ENCODE measurements at places on chromosomes 5 and 9.
A peak's percentile ranks its signal among the peaks of the same experiment; 100 is the strongest.

- no peak for DNase-seq
Observed at GRCh38 chr5:80884086-80884813, 75.9 kb upstream of the RASGRF2 start.

- no peak for DNase-seq
Observed at GRCh38 chr9:78011049-78011448, 20.6 kb downstream of the GNAQ start.

- DNase-seq, result peak; percentile 63
Observed at GRCh38 chr9:107557236-107557990, 67.8 kb upstream of the KLF4 start.

- DNase-seq, result no peak
Observed at GRCh38 chr5:139787257-139787567, 8.4 kb upstream of the PSD2 start.

- peak; percentile 59 for DNase-seq
Observed at GRCh38 chr5:153135411-153135810, 355.1 kb upstream of the GRIA1 start.

DNA sequence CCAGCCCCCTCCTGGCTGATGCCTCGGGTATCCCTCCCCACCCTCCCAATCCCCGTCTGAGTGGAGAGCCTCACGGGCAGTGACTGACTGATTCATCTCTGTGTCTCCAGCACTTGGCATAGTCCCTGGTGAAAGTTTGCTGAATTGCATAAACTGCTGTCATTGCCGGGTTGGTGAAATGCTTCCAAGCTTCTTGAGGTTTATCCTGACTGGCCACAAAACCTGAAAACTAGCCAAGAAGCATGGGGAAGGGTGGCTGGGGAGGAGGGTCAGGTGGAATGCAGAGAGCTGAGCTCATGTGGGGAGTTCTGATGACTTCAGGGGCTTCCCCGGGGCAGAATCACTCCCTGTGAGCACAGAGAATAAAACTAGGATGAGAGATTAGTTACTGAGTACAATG, 56.9 kb upstream of the GGTA1 start:
- peak; percentile 98 for DNase-seq

GRCh38 chr5:132666310-132667123, 7.3 kb upstream of the IL4 start:
- DNase-seq, result no peak

GRCh38 chr9:7165331-7165975, 407.7 kb downstream of the KDM4C start:
- no peak for DNase-seq

DNA sequence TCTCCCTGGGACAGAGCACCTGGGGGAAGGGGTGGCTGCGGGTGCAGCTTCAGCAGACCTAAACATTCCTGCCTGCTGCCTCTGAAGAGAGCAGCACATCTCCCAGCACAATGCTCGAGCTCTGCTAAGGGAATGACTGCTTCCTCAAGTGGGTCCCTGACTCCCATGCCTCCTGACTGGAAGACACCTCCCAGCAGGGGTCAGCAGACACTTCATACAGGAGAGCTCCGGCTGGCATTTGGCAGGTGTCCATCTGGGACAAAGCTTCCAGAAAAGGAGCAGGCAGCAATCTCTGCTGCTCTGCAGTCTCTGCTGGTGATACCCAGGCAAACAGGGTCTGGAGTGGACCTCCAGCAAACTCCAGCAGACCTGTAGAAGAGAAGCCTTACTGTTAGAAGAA, 77.2 kb downstream of the SLCO6A1 start:
- peak; percentile 3 for DNase-seq

DNA sequence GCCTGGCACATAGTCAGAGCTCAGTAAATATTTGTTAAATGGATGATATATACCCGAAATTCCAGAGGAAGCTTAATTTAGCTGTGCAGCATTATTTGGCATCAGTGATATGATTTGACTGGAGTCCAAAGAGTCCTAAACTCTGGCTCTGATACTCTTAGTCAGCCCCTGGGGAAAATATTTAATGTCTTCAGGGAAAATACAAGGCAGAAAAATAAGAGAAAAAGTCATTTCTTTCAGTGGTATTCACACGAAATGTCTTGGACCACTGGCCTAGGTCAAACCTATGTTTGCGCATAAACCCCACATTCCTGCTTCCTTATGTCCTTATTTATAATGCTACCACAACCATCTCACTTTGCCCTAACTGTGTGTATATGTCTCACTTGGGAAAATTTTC, 23.8 kb downstream of the GLRA1 start:
- no peak for DNase-seq

DNA sequence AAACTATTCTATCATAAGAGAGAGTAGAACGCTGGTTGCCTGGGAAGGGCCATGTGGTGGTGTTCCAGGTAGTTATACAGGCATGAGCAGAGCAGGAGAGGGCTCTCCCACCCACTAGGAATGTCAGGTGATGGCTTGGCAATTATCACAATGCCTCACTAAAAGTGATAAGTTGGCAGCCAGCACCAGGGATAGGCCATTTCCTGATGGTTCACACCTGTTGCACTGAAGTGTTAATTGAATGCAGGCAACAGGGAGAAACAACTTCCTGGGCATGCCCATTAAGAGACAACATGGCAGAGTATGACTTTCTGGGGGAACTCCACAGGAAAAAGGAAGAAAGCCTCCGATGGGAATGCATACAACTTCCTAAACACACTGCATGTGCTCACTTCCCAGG, 593.2 kb downstream of the ELAVL2 start:
- DNase-seq, result no peak

GRCh38 chr9:18489861-18490260, 15.9 kb downstream of the ADAMTSL1 start:
- DNase-seq, result peak; percentile 42

GRCh38 chr5:13591621-13592020, 352.9 kb downstream of the DNAH5 start:
- peak; percentile 98 for DNase-seq

GRCh38 chr9:114445616-114446015, 57.8 kb upstream of the AKNA start:
- DNase-seq, result no peak

GRCh38 chr9:38020151-38021076, 48.6 kb downstream of the SHB start:
- DNase-seq, result no peak

- no peak for DNase-seq
Observed at GRCh38 chr5:33268374-33268773, 172.4 kb upstream of the TARS1 start.

- DNase-seq, result no peak
Observed at GRCh38 chr5:111929261-111929660, 172.3 kb upstream of the NREP start.

- no peak for DNase-seq
Observed at GRCh38 chr5:179368806-179369529, 23.7 kb upstream of the ADAMTS2 start.

- no peak for DNase-seq
Observed at GRCh38 chr5:1867815-1868143, 14.9 kb downstream of the IRX4 start.

- no peak for DNase-seq
Observed at GRCh38 chr5:89534331-89534730, 651.3 kb upstream of the MEF2C start.

DNA sequence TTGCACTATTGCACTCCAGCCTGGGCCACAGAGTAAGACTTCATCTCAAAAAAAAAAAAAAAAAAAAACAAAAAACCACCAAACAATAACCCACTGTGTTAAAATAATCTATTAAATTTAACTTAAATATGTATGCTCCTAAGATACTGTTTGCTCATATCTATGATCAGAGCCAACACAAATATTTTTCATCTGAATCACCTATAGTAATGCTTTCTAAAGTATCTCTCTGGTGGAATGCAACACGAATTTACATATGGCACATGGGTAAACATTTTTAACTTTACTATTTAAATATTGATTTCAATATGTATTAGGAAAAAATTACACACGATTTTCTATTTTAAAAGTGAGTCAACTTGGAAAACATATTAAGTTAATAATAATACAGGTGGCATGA, 196.4 kb downstream of the RFX3 start:
- no peak for DNase-seq

DNA sequence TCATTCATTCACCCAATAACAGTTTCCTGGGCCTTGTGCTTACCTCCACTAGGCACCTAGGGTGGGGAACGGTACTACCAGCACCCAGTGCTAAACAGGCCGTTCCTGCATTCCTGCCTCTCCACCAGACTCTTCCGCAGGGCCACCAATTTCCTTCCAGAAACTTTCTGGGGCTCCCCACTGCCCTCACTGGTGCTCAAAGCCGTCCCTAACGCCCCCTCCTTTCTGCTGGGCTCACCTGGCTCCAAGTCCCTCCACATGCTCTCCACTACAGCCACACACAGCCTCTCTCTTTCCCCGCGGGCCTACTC, 1.4 kb downstream of the PHF19 start:
- DNase-seq, result no peak

- DNase-seq, result no peak
Observed at GRCh38 chr9:87389936-87390335, 107.7 kb upstream of the DAPK1 start.

GRCh38 chr5:9082996-9083395, 462.9 kb downstream of the SEMA5A start:
- DNase-seq, result no peak

DNA sequence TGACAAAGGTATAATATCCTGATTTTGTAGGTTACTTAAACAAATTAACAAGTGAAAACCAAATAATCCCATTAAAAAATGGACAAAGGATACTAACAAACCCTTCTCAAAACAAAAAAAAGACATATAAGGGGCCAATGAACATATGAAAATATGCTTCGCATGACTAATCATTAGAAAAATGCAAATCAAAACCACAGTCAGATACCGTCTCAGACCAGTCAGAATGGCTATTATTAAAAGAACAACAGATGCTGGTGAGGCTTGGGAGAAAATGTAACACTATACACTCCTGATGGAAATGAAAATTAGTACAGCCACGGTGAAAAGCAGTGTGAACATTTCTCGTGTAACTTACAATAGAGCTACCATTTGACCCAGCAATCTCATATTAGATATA, 1542.2 kb upstream of the CDH9 start:
- DNase-seq, result peak; percentile 42

Data from A172 (cell line).